Ureter (tissue), 1 donor: ENCODE measurements at places on chromosomes 13 and 19.

GRCh38 chr13:95188128-95188527 lies 113.1 kb downstream of the ABCC4 start:
- no peak for DNase-seq

DNA sequence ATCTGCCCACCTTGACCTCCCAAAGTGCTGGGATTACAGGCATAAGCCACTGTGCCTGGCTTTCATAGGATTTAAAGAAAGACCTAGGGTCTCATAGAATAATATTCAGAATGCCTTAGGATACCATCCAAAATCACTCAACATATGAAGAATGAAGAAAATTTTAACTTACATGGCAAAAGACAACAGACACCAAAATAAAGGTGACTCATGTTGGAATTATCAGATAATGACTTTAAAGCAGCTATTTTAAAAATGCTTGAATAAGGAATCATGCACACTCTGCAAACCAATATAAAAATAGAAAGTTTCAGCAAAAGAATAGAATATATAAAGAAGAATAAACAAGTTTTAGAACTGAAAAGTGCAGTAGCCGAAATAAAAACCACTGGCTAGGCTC lies 29.3 kb downstream of the ZNF566 start:
- no peak for DNase-seq

- DNase-seq: peak; percentile 74
These were observed 12.7 kb upstream of the HNRNPL start for GRCh38 chr19:38862321-38863059.

DNA sequence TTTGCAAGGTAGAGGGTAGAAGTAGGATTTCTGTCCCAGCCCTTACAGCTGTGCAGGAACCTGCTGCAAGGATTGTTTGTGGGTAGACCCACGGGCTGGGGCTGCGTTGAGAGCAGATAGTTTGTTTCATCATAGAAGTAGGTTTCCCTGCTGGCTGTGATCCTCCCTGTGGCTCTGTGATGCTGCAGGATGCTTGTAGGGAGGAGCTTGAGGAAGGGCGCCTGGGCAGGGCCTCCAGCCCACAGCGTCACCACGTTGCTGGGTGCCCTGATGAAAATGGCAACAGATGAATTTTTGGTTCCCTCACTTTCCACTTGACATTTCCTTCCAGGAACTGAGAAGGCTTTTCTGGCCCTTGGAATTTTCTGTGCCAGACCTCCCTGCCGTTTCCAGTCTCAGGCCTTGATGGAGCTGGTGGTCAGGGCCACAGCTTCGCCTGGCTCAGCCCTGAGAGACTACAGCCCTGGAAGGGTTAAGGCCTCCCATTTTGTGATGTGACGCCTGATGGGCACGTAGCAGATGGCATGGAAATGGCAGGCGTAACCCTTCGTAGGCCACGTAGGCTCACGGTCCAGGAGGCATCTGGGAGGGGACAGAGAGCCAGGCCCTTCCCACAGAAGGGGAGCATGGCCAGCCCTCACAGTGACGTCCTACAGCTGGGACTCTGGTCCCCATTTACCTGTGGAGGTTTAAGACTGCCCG lies 42.2 kb downstream of the GATAD2A start:
- DNase-seq: no peak

DNA sequence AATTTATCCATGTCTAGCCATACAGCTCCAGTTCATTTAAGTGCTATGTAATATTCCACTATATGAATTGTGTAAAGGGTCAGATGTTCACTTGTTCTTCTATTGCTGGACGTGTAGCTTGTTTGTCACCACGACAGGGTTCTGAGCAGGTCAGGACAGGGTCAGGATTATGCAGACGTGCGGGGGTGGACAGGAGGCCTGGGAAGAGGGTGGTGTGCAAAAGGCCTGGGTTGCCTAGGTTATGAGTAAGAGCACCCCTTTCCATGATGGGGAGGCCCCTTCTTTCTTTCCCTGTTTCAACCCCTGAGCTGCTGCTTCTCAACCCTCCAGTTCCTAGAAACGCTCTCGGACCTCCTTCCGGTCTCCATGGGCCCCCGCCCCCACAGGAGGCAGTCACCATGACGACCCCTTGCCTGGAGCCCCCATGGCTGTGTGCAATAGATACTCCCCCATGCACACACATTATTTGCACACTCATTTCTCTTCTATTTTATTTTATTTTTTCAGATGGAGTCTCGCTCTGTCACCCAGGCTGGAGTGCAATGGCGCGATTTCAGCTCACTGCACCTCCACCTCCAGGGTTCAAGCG lies 2.0 kb downstream of the EXOC3L2 start:
- no peak for DNase-seq
